ENCODE measurements at places on chromosomes 1 and 21. TPM values are rescaled to one million over a fixed set of nuclear protein-coding genes. Genes with fewer than 3 reads are reported as not detected.

The FAM177B gene
- not detected for total RNA-seq

The TRIM67 gene
- not detected for total RNA-seq

The GPR161 gene
- total RNA-seq = not detected

The FLG gene
- not detected for total RNA-seq

The ESPN gene
- total RNA-seq = 2.0 TPM

The KCNH1 gene
- total RNA-seq = not detected

The CYP4B1 gene
- total RNA-seq = not detected

The GNG4 gene
- total RNA-seq = not detected

The CHRM3 gene
- total RNA-seq = not detected

The TMPRSS15 gene
- not detected for total RNA-seq

The TNFSF4 gene
- 0.17 TPM for total RNA-seq

The BCAR3 gene
- 0.47 TPM for total RNA-seq

The FCN3 gene
- total RNA-seq = not detected

The DIO1 gene
- not detected for total RNA-seq

The RPRD2 gene
- 27.1 TPM for total RNA-seq

The IL12RB2 gene
- total RNA-seq = 1.2 TPM

The C1orf226 gene
- not detected for total RNA-seq

The MASP2 gene
- 0.53 TPM for total RNA-seq

The COL18A1 gene
- total RNA-seq = 16.0 TPM

The CHIA gene
- total RNA-seq = not detected

The ALDH4A1 gene
- 0.71 TPM for total RNA-seq

The ABCA4 gene
- total RNA-seq = not detected

The RPE65 gene
- total RNA-seq = not detected
